ENCODE measurements at places on chromosomes 5 and 9. TPM values are rescaled to one million over a fixed set of nuclear protein-coding genes. Genes with fewer than 3 reads are reported as not detected.

- no peak for DNase-seq
Measured at GRCh38 chr9:118423021-118423420, 718.8 kb downstream of the TLR4 start.

GRCh38 chr5:73318308-73318719, 130.3 kb downstream of the FOXD1 start:
- DNase-seq = no peak

The PCAT7 gene
- polyA plus RNA-seq = 4.0 TPM

The PIGO gene
- 12.4 TPM for polyA plus RNA-seq
